ENCODE measurements at places on chromosomes 7 and 10. TPM values are rescaled to one million over a fixed set of nuclear protein-coding genes. Genes with fewer than 3 reads are reported as not detected.

The PAX4 gene
- total RNA-seq, result not detected

The ASZ1 gene
- not detected for total RNA-seq

The OR6V1 gene
- total RNA-seq, result not detected

The IGF2BP3 gene
- 0.17 TPM for total RNA-seq

The BHLHA15 gene
- 28.9 TPM for total RNA-seq

The COBL gene
- total RNA-seq, result 5.8 TPM

The MSS51 gene
- total RNA-seq, result 1.4 TPM

The INA gene
- not detected for total RNA-seq

The HOXA5 gene
- 2.1 TPM for total RNA-seq

The ARHGEF35 gene
- 1.3 TPM for total RNA-seq

The CYP2W1 gene
- total RNA-seq, result not detected

The RET gene
- 0.33 TPM for total RNA-seq

The MBL2 gene
- total RNA-seq, result 222 TPM

The SHH gene
- total RNA-seq, result 6.1 TPM

The AKR1C4 gene
- total RNA-seq, result 3.2 TPM

The NUTM2E gene
- total RNA-seq, result 0.08 TPM

The PPP1R17 gene
- not detected for total RNA-seq

The MINDY4 gene
- 1.8 TPM for total RNA-seq

The H2BK1 gene
- not detected for total RNA-seq

The SPDYE8 gene
- not detected for total RNA-seq

The CHCHD2 gene
- 169 TPM for total RNA-seq

The ITPRID1 gene
- not detected for total RNA-seq

The GOLGA7B gene
- 0.05 TPM for total RNA-seq

The DRGX gene
- total RNA-seq, result not detected

The FAM180A gene
- 0.19 TPM for total RNA-seq

All from liver (tissue), 10 donors.